CD4-positive, alpha-beta T cell (primary cell): ENCODE measurements at places on chromosomes 7 and 10. TPM values are rescaled to one million over a fixed set of nuclear protein-coding genes. Genes with fewer than 3 reads are reported as not detected.

PRKAR2B gene
- 0.42 TPM for total RNA-seq

GSTO2 gene
- 1.2 TPM for total RNA-seq

TAS2R3 gene
- total RNA-seq, result 0.31 TPM

CFAP69 gene
- total RNA-seq, result not detected

C10orf95 gene
- 0.28 TPM for total RNA-seq

TAS2R5 gene
- 0.56 TPM for total RNA-seq

DRGX gene
- total RNA-seq, result not detected

IGFBP3 gene
- 8.0 TPM for total RNA-seq

GRCh38 chr7:54904986-54905385 is 113.8 kb upstream of the EGFR start:
- no peak overlapping the region for H3K27ac ChIP-seq
- H3K4me3 ChIP-seq, result no peak overlapping the region

DNA sequence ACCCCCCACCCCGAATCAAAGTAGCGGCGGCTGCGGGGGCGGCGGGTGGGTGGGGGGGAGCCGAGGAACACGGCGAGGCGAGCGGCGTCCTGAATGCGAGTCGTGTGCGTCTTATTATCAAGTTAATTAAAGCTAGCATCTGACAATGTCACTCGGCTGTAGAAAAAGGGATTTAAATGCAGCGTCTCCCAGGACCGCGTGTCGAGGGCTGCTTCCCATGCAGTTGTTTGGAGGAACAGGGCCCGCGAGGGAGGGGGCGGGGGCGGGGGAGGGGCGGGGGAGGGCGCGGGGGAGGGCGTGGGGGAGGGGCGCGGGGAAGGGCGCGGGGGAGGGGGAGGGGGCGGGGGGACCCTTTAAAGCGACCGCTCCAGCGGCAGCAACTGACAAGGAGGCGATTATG is 2.7 kb upstream of the UNCX start:
- peaks cover 33% of the 10 kb centered on the region for H3K4me1 ChIP-seq
- H3K4me3 ChIP-seq, result no peak overlapping the region
- no peak for DNase-seq
- H3K36me3 ChIP-seq, result no peaks in the 10 kb centered on the region
- peaks cover 71% of the 10 kb centered on the region for H3K27me3 ChIP-seq

DNA sequence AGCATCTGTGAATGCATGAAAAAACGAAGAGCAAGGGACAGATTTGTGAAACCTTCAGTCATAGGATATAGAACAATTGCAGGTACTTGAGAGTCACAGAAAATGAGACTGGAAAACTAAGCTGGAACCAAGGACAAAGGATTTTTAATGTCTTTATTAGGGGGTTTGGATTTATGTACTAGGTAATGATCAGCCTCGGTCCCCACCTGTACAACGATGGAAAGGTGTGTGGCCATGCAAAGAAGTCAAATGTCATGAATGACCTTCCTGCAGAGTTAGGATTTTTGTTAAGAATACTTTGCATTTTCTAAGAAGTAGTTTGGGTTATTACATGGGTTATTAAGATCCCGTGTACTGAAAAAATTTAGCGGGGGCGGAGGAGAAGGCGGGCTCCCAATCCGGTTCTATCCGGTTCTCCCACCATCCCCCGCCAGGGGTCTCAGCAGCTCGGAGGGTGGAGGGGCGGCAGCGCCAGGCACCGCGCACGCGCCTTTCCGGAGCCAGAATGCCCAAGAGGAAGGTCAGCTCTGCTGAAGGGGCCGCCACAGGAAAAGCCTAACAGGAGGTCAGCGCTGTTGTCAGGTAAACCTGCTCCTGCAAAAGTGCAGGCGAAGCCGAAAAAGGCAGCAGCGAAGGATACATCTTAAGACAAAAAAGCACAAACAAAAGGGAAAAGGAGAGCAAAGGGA is 327.5 kb upstream of the PLXDC2 start:
- no peaks in the 10 kb centered on the region for H3K27me3 ChIP-seq
- H3K4me1 ChIP-seq, result no peaks in the 10 kb centered on the region
- no peaks in the 10 kb centered on the region for H3K36me3 ChIP-seq
- no peak overlapping the region for H3K4me3 ChIP-seq
- H3K27ac ChIP-seq, result no peak overlapping the region

GRCh38 chr10:120927352-120927751 is 76.2 kb downstream of the WDR11 start:
- no peaks in the 10 kb centered on the region for H3K27me3 ChIP-seq
- no peaks in the 10 kb centered on the region for H3K36me3 ChIP-seq
- no peak for DNase-seq
- H3K27ac ChIP-seq, result no peak overlapping the region

DNA sequence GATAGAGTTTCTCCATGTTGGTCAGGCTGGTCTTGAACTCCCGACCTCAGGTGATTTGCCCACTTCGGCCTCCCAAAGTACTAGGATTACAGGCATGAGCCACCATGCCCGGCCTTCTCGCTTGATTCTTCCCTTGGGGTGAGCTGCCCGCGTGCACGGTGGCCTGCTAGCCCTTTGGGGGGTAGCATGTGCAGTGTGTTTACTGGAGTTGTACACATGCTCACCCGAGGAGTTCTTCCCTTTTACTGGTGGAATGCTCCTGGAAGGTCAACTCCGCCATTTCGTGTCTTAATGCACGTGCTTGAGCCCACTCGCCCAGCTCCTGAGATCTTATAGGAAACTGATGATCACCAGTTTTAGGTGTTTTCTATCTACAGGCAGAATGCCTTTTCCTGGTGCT is 17.0 kb upstream of the ADAMTS14 start:
- no peaks in the 10 kb centered on the region for H3K36me3 ChIP-seq
- H3K27ac ChIP-seq, result no peak overlapping the region
- H3K4me1 ChIP-seq, result no peaks in the 10 kb centered on the region
- peaks cover 3% of the 10 kb centered on the region for H3K27me3 ChIP-seq

GRCh38 chr7:117124591-117125220 is 171.4 kb downstream of the ST7 start:
- H3K36me3 ChIP-seq, result no peaks in the 10 kb centered on the region
- no peaks in the 10 kb centered on the region for H3K27me3 ChIP-seq
- no peak overlapping the region for H3K4me3 ChIP-seq
- H3K4me1 ChIP-seq, result no peaks in the 10 kb centered on the region
- no peak overlapping the region for H3K27ac ChIP-seq
- no peak for DNase-seq

DNA sequence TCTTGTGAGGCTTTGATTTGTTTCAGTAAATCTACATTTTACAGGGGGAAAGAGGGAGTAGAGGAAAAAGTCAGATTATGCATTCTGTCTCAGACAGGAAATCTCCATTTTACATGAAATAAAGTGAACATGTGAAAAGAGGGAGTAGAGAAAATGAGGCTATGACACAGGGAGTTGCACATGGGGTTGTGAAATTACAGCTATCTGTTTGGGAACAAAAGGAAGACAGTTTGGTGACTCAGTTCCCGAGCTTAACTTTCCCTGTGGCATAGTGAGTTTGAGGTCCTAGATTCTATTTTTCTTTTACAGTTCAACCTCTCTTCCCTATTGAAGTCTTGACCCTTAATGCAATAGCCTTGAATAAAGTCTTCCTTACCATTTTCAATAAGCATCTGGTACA is 63.2 kb upstream of the AGR3 start:
- no peak overlapping the region for H3K27ac ChIP-seq
- H3K36me3 ChIP-seq, result no peaks in the 10 kb centered on the region
- H3K4me3 ChIP-seq, result no peak overlapping the region
- no peaks in the 10 kb centered on the region for H3K27me3 ChIP-seq
- DNase-seq, result no peak

- peaks cover 90% of the 10 kb centered on the region for H3K36me3 ChIP-seq
- H3K4me1 ChIP-seq, result peaks cover 6% of the 10 kb centered on the region
- no peak overlapping the region for H3K27ac ChIP-seq
- no peak for DNase-seq
- no peak overlapping the region for H3K4me3 ChIP-seq
These were observed 34.2 kb downstream of the ITGB1 start for GRCh38 chr10:32923849-32924248.

GRCh38 chr7:18390535-18390907 is 105.0 kb upstream of the HDAC9 start:
- no peaks in the 10 kb centered on the region for H3K36me3 ChIP-seq
- DNase-seq, result no peak
- H3K4me1 ChIP-seq, result no peaks in the 10 kb centered on the region
- H3K27me3 ChIP-seq, result no peaks in the 10 kb centered on the region

- no peaks in the 10 kb centered on the region for H3K36me3 ChIP-seq
- H3K4me1 ChIP-seq, result no peaks in the 10 kb centered on the region
- no peak overlapping the region for H3K27ac ChIP-seq
- no peak overlapping the region for H3K4me3 ChIP-seq
- H3K27me3 ChIP-seq, result no peaks in the 10 kb centered on the region
These were observed 220.3 kb downstream of the HGF start for GRCh38 chr7:81549484-81550016.

- no peak overlapping the region for H3K4me3 ChIP-seq
These were observed 90.6 kb upstream of the PCBD1 start for GRCh38 chr10:70978816-70979480.

- no peak for DNase-seq
- H3K27me3 ChIP-seq, result peaks cover 54% of the 10 kb centered on the region
- H3K4me3 ChIP-seq, result no peak overlapping the region
- no peaks in the 10 kb centered on the region for H3K36me3 ChIP-seq
These were observed 2.9 kb downstream of the MACROH2A2 start for GRCh38 chr10:70055550-70055949.

DNA sequence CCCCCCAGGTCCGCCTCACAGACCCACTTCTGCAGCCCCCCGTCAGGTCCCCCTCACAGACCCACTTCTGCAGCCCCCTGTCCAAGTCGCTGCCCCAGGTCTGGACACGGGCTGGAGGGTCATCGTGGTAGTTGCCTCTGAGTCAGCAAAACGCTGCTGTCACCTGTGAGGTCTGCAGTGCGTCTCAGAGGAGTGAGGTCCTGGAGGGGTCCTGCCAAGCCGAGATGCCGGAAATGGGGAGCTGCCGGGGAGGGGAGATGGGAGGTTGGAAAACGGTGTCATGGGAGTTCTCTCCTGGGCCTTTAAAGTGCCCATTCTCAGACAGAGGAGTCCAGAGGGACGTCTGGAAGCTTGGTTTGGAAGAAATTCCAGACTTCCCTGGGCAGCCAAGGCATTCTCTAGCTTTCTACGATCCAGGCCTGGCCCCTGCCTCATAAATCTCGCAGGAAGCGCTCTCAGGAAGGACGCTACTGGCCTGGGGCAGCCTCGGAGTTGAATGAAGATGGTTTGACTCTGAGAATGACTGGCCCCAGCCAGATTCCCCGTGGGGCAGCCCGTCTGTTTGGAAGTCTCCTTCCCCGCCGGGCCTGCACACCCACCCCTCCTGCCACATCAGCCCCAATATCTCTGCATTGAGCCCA is 38.7 kb downstream of the CALML3 start:
- H3K27me3 ChIP-seq, result no peaks in the 10 kb centered on the region
- H3K4me3 ChIP-seq, result peak overlapping the region; percentile 39
- no peak for DNase-seq
- no peaks in the 10 kb centered on the region for H3K36me3 ChIP-seq

DNA sequence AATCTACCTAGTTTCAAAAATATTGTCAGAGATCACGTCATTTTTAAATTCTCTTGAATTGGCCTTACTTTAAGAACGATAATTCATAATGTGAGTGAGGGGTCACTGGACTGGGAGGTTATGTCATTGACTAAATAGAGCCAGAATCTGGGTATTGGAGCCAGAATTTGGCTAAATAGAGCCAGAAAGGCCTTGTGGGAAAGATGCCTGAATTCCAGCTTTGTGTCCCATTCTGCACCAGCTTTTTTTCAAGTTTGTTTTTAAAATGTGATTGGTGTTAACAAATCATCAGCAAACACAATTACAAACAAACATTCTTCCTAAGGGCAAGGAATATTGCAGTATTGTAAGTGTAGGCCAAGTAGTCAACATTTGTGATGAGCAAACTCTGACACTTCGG is 233.2 kb upstream of the PRKCQ start:
- no peaks in the 10 kb centered on the region for H3K27me3 ChIP-seq
- no peak overlapping the region for H3K4me3 ChIP-seq
- no peak for DNase-seq
- H3K36me3 ChIP-seq, result no peaks in the 10 kb centered on the region
